NCI-H187 (cell line): ENCODE measurements at places on chromosomes 4 and X.

- no peak for DNase-seq
Measured at GRCh38 chr4:86530183-86530582, 63.9 kb upstream of the PTPN13 start.

DNA sequence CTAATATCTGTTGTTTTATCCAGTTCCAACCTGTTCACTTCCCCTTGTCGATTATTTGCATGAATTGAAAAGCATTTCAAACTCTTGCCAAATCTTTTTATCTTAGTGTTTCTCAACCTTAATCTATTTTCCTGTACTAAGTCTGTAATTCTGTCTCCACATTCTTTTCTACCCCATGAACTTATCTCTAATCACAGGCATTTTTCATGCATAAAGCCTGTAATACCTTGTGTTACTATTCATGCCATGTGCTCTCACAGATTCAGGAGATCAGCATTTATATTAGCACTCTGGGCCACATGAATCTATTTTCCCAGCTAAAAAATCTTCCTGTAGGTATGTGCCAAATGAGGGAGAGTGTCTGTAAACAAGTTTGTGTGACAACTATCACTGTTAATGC, 1360.9 kb downstream of the STIM2 start:
- DNase-seq = no peak

DNA sequence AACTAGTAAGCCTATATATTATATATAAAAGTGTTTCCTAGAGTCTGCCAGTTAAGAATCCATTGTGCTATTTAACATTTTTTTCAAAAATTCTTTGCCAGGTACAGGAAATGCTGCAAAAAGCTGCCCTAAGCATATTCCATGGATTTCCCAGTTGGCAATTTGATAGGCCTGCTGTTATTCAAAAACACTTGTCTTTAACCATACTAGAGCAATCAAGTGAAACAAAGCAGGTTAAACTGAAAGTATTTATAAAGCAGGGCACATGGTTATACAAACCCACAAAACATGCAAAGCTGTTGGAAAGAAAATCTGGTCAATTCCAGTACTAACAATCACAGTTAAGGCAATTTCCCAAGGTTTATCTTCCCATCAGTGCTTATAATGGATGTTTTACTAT, 159.9 kb downstream of the UNC5C start:
- DNase-seq = no peak

GRCh38 chr4:184306949-184307348, 89.3 kb upstream of the ENPP6 start:
- no peak for DNase-seq

- DNase-seq = no peak
Measured at GRCh38 chr4:22190855-22191254, 242.3 kb upstream of the KCNIP4 start.

- no peak for DNase-seq
Measured at GRCh38 chr4:134747108-134747805, 545.7 kb upstream of the PABPC4L start.

DNA sequence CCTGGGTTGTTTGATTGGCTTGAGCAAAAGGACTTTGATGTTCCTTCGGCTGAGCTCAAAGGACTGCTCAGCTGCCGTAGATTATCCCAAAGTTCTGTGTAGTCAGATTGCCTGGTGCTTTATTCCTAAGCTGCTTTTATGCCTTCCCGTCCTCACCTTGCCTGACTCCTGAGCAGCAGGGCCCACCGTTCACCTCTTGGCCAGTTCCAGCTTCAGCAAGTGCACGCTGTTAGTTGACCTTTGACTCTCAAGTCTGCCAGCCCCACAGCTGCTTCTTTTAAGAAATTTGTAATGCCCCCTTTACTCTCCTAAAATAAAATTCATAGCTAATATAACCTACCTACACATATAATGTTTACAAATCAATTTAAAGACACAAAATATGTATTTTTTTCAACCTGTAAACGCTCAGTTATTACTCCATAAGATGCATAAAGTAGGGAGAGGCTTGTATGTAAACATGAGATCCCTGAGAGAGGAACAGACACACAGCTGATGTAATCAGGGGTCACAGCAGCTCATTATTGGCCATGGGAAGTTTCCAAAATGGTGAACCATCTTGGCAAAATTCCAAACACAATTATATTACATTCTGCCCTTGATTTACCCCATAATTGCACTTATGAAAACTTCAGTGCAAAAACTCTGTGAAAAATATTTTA, 28.6 kb downstream of the UCHL1 start:
- DNase-seq = no peak

GRCh38 chr4:33045334-33045733, 2325.2 kb downstream of the PCDH7 start:
- no peak for DNase-seq

DNA sequence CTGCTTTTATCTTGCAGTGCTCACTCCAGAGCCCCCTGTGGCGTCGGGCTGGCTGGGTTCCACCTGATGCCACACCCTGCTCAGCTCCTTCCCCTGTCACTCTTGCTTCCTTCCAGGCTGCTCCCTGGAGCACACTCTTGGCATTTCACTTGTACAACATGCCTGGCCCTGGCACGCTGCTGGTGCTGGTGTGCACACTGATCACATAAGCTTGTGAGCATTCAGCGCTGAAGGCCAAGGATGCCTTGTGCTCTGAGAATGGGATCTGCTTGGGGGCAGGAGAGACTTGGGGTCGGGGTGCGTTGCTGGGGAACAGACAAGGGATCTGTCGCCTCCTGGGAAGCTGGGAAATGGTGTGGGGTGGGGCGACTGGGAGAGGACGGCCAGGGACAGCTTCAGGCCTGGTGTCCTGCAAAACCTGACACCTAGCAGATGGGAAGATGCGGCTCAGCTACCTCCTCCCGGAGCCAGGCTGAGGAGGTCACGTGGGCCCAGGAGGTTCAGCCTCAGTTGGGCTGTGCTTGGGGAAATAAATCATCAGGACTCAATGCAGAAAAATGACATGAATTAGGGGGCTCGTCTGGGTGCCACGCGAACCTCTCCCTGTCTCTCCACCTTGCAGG, 108.5 kb downstream of the PHKA2 start:
- peak; percentile 10 for DNase-seq

DNA sequence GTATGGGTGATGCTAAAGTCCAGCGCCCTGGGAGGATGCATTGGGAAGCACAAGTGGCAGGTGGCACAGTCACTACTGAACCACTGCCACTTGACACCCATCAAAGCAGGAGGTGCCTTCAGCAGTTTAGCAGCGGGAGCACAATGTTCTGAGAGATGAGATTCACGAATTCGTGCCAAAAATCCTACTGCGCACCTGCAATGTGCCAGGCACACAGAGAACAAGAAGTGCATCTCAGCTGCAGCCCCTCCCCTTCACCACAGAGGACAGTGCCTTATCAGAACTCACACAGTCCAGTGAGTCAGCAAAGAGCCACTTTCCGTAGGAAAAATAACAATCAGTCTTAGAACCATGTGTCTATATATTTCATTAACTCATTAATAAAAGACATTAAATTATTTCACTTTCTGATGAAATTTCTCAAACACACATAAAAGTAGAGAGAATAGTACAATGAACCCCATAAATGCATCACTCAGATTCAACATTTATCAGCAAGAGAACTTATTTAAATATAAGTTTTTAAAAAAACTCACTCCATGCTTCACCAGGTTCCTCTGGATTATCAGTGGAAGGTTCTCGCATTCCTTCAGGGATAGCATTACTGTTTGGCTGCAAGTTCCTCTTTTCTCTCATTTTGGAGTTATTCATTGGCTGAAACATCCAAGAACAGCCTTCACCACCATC, 47.0 kb downstream of the BEND2 start:
- peak; percentile 10 for DNase-seq
